Left ventricle myocardium superior (tissue), 1 donor: ENCODE measurements at places on chromosomes 1 and 21. TPM values are rescaled to one million over a fixed set of nuclear protein-coding genes. Genes with fewer than 3 reads are reported as not detected.
A peak's percentile ranks its signal among the peaks of the same experiment; 100 is the strongest.

PGBD5 gene
- 16.1 TPM for total RNA-seq

NUDT4B gene
- not detected for total RNA-seq

MYOG gene
- total RNA-seq: not detected

LMX1A gene
- total RNA-seq: not detected

DPT gene
- 35.3 TPM for total RNA-seq

CLCA2 gene
- total RNA-seq: not detected

SPRR1B gene
- not detected for total RNA-seq

HPCA gene
- total RNA-seq: not detected

GRCh38 chr1:40860706-40861223 is 1.4 kb downstream of the CITED4 start:
- no peak for DNase-seq

GRCh38 chr1:159266832-159267231 is 35.3 kb upstream of the FCER1A start:
- DNase-seq: no peak

DNA sequence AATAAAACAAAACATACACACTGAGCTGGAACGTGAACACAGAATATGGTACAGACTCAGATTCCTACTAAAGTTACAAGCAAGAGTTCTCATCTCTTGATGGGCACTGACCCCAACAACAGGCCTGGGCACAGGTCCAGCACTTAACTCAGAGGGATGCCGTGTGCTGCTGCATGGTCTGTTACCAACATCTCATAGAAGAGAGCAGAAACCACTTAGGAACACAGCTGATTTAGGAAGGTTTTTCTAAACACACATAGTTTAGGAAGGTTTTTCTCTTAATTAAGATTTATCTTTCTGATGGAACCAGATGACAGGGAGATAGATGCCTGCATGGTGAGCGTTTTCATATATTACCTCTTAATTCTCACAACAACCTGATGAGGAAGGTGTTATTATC is 1.5 kb downstream of the GCLM start:
- DNase-seq: peak; percentile 47

GRCh38 chr1:179015396-179015795 is 10.3 kb upstream of the FAM20B start:
- DNase-seq: no peak

- DNase-seq: no peak
These were observed 126.9 kb downstream of the RNF220 start for GRCh38 chr1:44531785-44532566.

GRCh38 chr1:84997667-84998600 is 1.0 kb upstream of the MCOLN2 start:
- peak; percentile 30 for DNase-seq

DNA sequence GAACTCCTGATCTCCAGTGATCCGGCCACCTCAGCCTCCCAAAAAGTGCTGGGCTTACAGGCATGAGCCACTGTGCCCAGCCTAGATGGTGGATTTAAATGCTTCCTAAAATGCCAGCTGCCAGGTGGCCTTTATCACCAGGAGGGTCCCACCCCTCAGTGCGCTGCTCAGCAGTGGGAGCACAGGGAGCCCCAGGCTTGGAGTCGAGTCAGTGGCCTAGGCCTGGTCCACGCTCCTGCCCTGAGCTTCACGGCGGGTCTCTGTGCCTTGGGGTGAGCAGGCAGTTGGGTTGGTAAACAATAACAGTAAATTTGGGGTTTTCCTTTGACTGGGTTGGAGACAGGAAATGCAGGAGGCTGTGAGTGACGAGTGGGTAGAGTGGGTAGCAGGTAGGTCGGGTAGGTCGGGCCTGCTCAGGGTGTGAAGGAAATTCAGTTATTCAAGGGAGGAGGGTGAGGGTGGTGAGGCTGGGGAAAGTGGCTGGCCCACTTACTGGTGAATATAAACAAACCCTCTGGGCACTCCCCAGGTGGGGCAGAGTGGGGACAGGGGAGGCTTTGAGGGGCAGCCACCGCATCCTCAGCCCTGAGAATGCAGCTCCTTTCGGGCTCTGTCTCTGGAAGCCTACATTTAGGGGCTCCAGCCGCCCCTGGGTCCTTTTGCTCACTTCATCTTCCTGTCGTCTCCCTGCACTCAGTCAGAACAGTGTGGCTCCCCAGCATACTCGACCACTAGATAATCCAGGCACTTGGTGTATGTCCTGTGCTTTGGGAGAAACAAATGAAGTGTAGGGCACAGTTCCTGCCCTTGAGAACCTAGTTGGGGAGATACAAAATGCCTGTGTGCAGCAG is 33.5 kb upstream of the IL19 start:
- no peak for DNase-seq

DNA sequence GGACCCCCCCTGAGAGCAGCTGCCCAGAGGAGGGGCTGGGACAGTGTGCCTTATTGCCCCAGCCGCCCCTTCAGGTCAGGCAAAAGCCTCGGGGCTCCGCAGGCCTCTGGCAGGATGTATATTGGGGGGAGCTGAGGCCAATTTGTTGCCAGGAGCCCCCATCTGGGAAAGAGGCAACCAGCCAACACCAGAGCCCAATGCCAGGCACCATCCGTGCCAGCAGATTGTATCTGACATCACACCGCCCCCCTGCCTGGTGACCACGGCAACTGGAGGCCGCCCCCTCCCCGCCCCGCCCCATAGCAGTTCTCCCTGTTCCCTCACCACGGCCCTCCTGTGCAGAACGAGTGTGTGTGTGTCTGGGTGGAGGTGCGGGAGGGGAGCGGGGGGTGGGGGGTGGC is 3.6 kb upstream of the PLEKHG5 start:
- no peak for DNase-seq

GRCh38 chr1:89850844-89851415 is 30.1 kb downstream of the LRRC8D start:
- no peak for DNase-seq

GRCh38 chr1:101221945-101222429 is 14.8 kb upstream of the S1PR1 start:
- no peak for DNase-seq

DNA sequence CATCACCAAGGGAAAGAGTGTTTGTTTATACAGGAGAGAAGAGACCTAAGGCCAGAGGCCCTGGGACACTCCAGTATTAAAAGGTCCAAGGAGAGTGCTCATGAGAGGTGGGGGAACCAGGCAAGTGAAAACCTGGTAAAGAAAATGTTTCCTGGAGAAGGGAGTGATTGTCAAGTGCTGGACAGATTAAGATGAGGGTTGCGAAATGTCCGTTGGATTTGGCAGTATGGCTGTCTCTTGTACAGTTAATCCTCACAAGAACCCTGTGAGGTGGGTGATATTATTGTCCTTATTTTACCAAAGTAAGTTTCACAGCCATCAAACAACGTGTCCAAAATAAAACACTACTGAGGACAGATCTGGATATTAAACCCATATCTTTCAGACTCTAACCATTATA is 44.2 kb downstream of the RPAP2 start:
- no peak for DNase-seq

- DNase-seq: no peak
These were observed 759 bp downstream of the SMYD3 start for GRCh38 chr1:246506367-246506673.

GRCh38 chr1:243454328-243454997 is 198.6 kb downstream of the SDCCAG8 start:
- no peak for DNase-seq

GRCh38 chr1:212628046-212628445 is 19.5 kb downstream of the ATF3 start:
- DNase-seq: no peak

DNA sequence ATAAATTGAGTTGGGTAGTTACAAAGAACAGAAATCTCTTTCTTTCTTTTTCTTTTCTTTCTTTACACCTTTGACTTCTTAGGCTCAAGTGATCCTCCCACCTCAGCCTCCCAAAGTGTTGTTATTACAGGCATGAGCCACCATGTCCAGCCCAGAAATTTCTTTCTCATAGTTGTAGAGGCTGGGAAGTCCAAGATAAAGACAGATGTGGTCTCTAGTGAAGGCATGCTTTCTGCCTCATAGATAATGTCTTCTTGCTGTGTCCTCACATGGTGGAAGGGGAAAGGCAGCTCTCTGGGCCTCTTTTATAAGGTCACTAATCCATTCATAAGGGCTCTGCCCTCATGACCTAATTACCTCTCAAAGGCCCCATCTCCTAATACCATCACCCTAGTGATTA is 64.0 kb upstream of the DNAJC6 start:
- no peak for DNase-seq

- DNase-seq: no peak
These were observed 36.7 kb upstream of the WLS start for GRCh38 chr1:68268896-68269483.

DNA sequence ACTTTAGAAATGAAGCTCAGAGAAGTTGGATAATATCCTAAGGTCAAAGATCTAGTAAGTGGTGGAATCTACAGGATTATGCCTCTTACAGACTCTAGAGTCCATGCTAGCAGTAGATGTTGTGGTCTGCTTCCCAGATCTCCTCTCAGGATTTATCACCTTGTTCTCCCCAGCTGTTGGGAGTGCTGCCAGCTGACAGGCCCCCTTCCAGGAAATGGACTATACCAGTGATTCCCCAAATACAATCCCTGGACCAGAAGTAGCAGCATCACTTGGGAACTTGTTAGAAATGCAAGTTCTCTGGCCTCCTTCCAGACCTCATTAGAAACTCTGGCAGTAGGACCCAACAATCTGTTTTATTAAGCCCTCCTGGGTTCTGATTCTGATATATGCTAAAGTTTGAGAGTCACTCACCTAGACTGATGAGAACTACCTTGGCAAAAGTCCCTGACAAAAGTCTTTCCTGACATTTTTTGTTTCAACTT is 24.5 kb upstream of the NTNG1 start:
- no peak for DNase-seq

GRCh38 chr1:227816750-227817446 is 1.4 kb downstream of the PRSS38 start:
- no peak for DNase-seq

GRCh38 chr1:38046333-38046883 is at the start of gene POU3F1:
Gene POU3F1 (minus strand): TSS chr1:38046793. CDS start chr1:38046743, 50 bp downstream.
- DNase-seq: peak; percentile 51

DNA sequence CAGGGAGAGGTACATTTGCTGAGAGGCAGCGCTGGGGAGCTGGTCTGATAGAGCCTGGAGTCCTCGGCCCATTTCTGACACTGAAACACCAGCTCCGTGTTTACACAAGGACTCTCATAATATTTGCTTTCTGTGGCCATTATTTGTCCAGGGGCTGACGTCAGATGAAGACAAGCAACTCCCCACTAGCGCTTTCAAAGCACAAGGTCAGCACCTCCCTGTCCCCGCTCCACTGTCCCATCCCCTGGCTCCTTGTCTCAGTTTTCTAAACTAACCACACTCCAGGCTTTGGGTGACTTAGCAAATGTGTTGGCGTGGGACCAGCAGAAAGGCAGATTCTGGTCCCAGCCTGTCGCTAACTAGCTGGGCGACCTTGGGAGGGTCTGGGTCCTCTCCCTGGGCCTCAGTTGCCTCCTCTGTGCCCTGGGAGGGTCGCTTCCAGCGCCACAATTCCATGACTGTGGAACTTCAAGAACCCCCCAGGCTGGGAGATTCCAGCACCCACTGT is 37.4 kb upstream of the ZBTB40 start:
- no peak for DNase-seq

DNA sequence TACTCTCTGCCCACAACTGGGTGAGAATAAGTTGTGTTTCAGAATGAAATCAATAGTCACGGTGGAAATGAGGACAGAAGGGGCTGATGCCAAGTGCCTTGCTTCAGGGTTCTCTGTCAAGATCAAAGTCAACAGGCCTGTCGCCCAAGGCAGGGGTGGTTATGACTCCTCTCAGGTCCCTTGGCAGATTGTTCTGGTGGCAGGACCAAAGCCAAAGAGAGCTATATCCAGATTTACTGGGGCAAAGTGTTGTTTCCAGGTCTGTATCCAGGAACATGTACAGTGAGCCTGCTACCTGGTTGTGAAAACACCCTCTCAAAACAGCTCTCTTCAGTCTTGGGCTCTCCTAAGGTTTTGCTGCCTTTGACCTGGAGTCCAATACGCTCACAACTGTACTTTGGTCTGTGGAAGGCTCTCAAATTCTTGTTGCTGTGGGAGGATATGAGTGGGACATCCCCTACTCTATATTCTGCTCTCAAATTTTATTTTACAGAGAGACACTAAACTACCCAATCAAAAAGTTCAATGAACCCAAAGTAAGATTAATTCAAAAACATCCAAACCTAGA is 175.1 kb upstream of the ETV3 start:
- DNase-seq: no peak

DNA sequence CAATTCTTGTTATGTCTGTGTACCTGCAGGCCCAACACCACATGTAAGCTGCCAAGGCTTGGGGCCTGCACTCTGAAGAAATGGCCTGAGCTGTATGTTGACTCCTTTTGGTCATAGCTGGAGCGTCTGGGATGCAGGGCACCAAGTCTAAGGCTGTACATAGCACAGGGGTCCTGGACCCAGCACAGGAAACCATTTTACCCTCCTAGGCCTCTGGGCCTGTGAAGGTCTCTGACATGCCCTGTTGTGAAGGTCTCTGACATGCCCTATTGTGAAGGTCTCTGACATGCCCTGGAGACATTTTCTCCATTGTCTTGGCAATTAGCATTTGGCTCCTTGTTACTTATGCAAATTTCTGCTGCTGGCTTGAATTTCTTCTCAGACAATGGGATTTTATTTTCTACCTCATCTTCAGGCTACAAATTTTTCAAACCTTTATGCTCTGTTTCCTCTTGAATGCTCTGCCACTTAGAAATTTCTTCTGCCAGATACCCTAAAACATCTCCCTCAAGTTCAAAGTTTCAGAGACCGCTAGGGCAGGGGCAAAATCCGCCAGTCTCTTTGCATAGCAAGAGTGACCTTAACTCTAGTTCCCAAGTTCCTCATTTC is 246.7 kb upstream of the B3GALT2 start:
- no peak for DNase-seq

DNA sequence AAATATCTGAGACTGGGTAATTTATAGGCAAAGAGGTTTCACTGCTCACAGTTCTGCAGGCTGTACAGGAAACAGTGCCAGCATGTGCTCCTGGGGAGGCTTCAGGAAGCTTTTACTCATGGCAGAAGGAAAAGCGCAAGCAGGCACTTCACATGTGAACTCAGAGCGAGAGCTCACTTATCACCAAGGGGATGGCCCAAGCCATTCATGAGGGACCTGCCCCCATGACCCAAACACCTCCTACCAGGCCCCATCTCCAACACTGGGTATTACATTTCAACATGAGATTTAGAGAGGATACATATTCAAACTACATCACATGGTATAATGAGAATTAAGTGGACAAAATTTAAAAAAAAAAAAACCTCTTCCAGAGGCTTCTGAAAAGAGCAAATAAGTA is 13.7 kb downstream of the WASF2 start:
- no peak for DNase-seq

GRCh38 chr1:90104941-90105538 is 110.1 kb downstream of the ZNF326 start:
- DNase-seq: no peak
